Astrocyte (in vitro differentiated cells and primary cell): ENCODE measurements at places on chromosomes 6 and 20. TPM values are rescaled to one million over a fixed set of nuclear protein-coding genes. Genes with fewer than 3 reads are reported as not detected.

GRCh38 chr6:105184921-105185320 is 5.1 kb upstream of the POPDC3 start:
- peak; percentile 93 for DNase-seq

DNA sequence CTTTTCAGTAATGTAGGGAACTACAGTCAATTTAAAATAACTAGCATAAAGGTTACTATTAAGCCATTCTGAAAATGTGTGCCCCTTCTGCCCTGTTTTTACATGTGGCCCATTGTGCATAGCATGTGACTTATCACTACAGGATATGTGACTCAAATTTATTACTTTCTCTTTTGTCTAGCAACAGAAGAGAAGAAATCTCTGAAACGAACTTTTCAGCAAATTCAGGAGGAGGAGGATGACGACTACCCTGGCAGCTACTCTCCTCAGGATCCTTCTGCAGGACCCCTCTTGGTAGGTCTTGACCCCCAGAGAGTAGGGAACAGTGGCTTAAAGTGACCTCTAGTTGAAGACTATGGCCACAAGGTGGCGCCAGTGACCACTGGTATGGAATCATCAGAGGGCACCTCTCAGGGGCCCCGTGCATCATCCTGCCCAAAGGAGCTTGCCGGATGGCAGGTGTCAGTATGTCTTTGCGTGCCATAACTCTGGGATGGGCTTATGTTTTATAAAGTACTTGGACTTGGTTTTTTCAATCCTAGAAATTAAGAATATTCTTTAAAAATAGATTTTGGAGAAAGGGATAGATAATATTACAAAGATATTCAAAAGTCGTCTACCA is 23.9 kb downstream of the RPRD1B start:
- peak; percentile 25 for DNase-seq

DNA sequence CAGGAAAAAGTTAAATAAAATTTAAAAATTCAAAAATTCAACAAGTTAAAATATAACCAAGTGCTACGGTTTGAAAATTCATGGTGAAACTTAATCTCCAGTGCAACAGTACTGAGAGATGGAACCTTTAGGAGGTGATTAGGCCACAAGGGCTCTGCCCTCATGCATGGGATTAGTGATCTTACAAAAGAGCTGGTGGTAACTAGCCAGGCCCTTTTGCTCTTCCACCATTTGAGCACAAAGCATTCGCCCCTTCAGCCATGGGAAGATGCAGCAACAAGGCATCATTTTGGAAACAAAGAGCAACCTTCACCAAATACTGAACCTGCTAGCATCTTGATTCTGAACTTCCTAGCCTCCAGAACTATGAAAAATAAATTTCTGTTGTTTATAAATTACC is 80.9 kb downstream of the RNGTT start:
- DNase-seq = no peak

GRCh38 chr6:113619077-113619476 is 238.1 kb upstream of the MARCKS start:
- DNase-seq = peak; percentile 44

GRCh38 chr6:40685862-40686261 is 98.7 kb upstream of the LRFN2 start:
- DNase-seq = no peak

- no peak for DNase-seq
These were observed 140.7 kb downstream of the ZMYND8 start for GRCh38 chr20:47215653-47216397.

DNA sequence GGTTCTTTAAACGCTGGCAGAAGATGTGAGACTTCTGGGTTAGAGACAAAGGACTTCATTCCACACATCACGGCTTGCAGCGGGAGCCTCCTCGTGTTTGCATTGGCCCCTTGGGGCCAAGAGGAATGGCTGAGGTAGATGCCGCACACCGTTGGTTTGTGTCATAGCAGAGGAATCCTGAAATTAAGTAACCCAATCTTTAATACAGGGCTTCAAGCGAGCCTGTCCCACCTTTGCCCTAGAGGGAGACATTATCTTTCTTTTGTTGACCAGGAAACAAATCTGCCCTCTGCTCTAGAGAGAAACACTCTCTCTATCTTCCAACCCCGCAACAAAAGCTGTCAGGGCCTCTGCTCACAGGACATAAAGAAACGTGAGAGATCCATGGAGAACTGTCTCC is 277.5 kb upstream of the ZFP64 start:
- no peak for DNase-seq

DNA sequence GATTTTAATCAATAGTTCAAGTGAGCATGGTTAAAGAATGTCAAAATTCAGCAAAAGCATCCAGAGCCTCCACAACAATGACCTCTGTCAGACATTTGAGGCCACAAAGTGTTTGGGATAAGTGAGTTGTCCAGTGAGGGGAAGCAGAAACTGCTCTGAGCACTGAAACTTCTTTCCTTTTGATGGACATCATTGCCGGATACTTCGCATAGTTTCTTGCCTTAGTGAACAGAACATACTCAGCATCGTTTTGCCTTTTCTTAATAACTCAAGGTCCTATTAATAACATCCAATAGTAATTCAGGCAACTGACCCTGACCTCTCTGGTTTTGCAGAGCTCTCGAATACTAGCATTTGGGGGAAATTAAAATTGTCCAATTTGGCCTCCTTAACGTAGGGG is 78.6 kb downstream of the EDN3 start:
- no peak for DNase-seq

GRCh38 chr6:146814148-146814750 is 215.5 kb downstream of the ADGB start:
- DNase-seq = peak; percentile 29

- DNase-seq = no peak
These were observed 178.7 kb downstream of the OTOR start for GRCh38 chr20:16926626-16927430.

- peak; percentile 39 for DNase-seq
These were observed 72.3 kb downstream of the RNGTT start for GRCh38 chr6:88890860-88891845.

GRCh38 chr20:4774207-4774606 is 52.5 kb downstream of the PRND start:
- DNase-seq = no peak

The MUC22 gene
- 0.05 TPM in 1 of 2 replicates, not detected in the other for total RNA-seq

The BANF2 gene
- total RNA-seq = not detected in 2 replicates

The INSM1 gene
- total RNA-seq = 0.09 TPM in 1 of 2 replicates, not detected in the other

The CYP21A2 gene
- total RNA-seq = 0.11 and 0.46 TPM in 2 replicates

The TMEM239 gene
- total RNA-seq = not detected in 2 replicates

The TMEM217 gene
- 7.3 and 8.2 TPM in 2 replicates for total RNA-seq
